ENCODE measurements at places on chromosomes 11 and 22.

- H3K36me3 ChIP-seq: no peaks in the 10 kb centered on the region
- no peaks in the 10 kb centered on the region for H3K27me3 ChIP-seq
- H3K4me1 ChIP-seq: no peaks in the 10 kb centered on the region
- H3K4me3 ChIP-seq: no peak overlapping the region
- H3K27ac ChIP-seq: no peak overlapping the region
- no peak for DNase-seq
Measured at GRCh38 chr11:112213753-112214152, 12.5 kb upstream of the PTS start.

DNA sequence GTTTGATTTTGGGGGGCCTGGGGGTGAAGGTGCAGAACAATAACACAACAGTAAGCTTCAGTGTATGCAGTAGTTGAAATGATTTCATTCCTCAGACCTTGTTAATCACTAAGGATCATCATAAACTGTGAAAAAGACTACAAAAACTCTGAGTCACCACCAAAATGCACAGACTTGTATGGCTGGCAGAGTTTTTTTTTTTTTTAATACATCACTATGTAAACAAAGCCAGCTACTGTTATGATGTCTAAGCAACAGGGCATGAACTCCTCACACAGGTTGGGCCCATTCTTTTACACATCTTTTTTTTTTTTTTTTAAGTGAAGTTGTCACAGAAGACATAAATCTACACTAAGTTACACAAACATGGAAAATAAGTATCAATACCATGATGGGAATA is 311.9 kb downstream of the GUCY1A2 start:
- no peaks in the 10 kb centered on the region for H3K27me3 ChIP-seq
- H3K27ac ChIP-seq: no peak overlapping the region
- no peaks in the 10 kb centered on the region for H3K4me1 ChIP-seq

- H3K4me1 ChIP-seq: peaks cover 33% of the 10 kb centered on the region
- no peak for DNase-seq
- H3K27ac ChIP-seq: no peak overlapping the region
- no peak overlapping the region for H3K4me3 ChIP-seq
Measured at GRCh38 chr22:45771711-45772110, 100.1 kb downstream of the ATXN10 start.

GRCh38 chr11:92225568-92226330 is 1.1 kb downstream of the FAT3 start:
- H3K27me3 ChIP-seq: peaks cover 9% of the 10 kb centered on the region
- peaks cover 4% of the 10 kb centered on the region for H3K4me1 ChIP-seq
- H3K4me3 ChIP-seq: peak overlapping the region; percentile 62
- no peak overlapping the region for H3K27ac ChIP-seq
- H3K36me3 ChIP-seq: no peaks in the 10 kb centered on the region

DNA sequence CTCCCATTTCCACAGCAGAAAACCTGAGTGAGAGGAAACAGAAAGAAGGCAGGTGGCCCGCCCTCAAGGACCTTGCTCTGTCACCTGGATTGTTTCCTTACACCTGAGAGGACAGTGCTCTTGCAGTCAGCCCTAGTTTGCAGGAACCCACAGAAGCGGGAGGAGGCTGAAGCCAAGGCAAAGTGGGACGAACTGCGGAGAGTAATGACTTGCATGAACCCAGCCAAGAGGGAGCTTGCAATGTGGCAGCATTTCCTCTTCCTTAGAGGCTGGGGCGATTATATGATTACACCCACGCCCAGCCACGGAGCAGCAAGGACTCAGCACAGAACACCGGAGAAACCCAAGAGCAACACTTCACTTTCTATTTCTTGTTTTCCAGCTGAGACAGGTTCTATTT is 102.6 kb downstream of the SPON1 start:
- no peak for DNase-seq
- no peaks in the 10 kb centered on the region for H3K27me3 ChIP-seq
- H3K36me3 ChIP-seq: no peaks in the 10 kb centered on the region
- no peak overlapping the region for H3K4me3 ChIP-seq
- no peaks in the 10 kb centered on the region for H3K4me1 ChIP-seq
- H3K27ac ChIP-seq: no peak overlapping the region

- DNase-seq: peak; percentile 43
- peaks cover 7% of the 10 kb centered on the region for H3K27me3 ChIP-seq
- H3K4me3 ChIP-seq: peak overlapping the region; percentile 57
- H3K4me1 ChIP-seq: peaks cover 10% of the 10 kb centered on the region
Measured at GRCh38 chr11:77039491-77040400, 5.5 kb downstream of the B3GNT6 start.

DNA sequence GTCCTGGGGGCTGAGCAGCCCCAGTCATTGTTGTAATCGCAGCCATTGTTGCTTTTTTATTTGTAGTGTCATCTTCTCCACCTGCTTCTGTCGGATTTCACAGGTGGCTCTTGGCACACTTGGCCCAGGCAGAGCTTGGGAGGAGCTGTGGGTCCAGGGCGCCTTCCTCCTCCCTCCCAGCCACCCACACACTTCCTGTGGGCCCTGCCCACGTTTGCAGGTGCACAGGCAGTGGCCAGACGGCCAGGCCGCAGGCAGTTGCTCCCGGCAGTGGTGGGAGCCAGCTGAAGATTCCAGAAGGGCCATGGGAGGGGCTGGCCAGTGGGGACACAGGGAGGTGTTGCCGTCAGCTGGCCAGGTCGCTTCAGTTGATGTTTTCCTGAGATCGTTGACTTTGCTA is 1191.9 kb downstream of the BRD1 start:
- no peaks in the 10 kb centered on the region for H3K4me1 ChIP-seq
- no peak for DNase-seq
- no peak overlapping the region for H3K4me3 ChIP-seq

DNA sequence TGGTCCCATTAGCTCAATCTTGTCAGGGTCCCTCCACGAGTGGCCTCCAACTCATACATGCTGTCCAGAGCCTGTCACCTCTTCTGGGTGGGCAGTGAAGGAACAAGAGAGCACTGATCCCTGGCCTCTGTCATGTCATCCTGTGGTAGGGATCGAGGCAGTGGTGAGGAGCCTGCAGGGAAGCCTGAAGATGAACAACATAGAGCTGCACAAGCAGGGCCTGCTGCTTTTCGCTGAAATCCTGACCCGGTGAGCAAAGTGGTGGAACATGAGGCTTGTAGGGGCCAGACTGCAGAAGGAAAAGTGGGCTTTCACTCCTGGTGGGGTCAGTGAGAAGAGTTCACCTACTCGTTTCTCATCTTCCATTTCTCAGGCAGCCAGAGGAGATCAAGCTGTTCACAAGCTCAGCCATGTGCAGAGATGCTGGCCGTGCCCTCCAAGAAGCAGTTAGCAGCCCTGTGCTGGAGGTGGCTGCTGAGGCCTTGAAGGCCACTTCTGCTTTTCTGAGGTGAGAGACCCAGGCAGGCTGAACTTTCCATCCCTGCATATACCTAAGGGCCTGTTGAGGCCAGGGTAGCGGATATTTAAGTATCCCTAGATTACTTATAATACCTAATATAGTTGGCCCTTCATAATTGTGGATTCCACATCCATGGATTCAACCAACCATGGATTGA is 32.9 kb downstream of the MEI1 start:
- H3K36me3 ChIP-seq: no peaks in the 10 kb centered on the region
- H3K27me3 ChIP-seq: no peaks in the 10 kb centered on the region
- H3K27ac ChIP-seq: no peak overlapping the region
- DNase-seq: no peak
- H3K4me1 ChIP-seq: no peaks in the 10 kb centered on the region

GRCh38 chr22:21994881-21995444 is 12.4 kb upstream of the TOP3B start:
- H3K4me3 ChIP-seq: no peak overlapping the region
- H3K4me1 ChIP-seq: no peaks in the 10 kb centered on the region
- H3K27ac ChIP-seq: no peak overlapping the region
- H3K27me3 ChIP-seq: no peaks in the 10 kb centered on the region
- no peaks in the 10 kb centered on the region for H3K36me3 ChIP-seq

DNA sequence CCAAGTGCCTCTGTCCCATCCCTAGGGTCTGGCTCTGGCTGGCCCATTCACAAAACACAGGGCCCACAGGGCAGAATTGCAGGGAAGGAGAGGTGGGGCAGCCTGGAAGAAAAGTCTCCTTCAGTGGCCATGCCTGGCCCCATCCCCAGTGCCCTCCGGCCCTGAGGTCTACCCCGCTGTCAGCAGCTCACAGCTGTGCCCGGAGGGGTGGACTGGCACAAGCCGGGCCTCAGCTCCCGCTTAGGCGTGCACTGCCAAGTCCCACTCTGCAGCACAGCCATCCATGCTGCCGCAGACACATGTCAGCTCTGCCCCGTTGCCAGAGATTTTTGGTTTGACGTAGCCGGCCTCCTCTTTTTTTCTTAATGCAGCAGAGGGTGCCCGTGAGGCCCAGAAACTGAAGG is 3.9 kb upstream of the SCN2B start:
- H3K4me1 ChIP-seq: peaks cover 11% of the 10 kb centered on the region
- H3K36me3 ChIP-seq: no peaks in the 10 kb centered on the region
- H3K27me3 ChIP-seq: no peaks in the 10 kb centered on the region
- peak; percentile 66 for DNase-seq
- peak overlapping the region; percentile 47 for H3K27ac ChIP-seq
- H3K4me3 ChIP-seq: peak overlapping the region; percentile 31

DNA sequence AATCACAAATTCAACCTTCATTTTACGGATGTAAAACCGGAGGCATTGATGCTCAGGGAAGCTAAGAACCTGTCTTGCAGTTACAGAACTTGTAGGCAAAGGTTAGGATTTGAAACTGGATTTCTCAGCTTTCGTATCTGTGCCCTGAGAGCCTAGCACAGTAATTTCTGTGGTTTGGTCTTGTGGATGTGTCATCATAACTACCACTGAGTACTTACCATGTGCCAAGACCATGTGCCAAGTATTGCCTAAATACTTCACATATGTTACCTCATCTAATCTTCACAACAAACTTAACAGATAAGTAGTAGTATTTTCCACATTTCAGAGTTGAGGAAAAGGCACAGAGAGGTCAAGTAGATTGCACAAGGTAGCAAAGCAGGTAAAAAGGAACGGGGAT is 140.7 kb downstream of the NXPE2 start:
- no peaks in the 10 kb centered on the region for H3K36me3 ChIP-seq
- H3K4me3 ChIP-seq: no peak overlapping the region
- no peak overlapping the region for H3K27ac ChIP-seq

- H3K4me3 ChIP-seq: no peak overlapping the region
- DNase-seq: no peak
- H3K36me3 ChIP-seq: no peaks in the 10 kb centered on the region
- H3K27me3 ChIP-seq: no peaks in the 10 kb centered on the region
- H3K27ac ChIP-seq: no peak overlapping the region
Measured at GRCh38 chr11:32920570-32920969, 28.0 kb downstream of the QSER1 start.
